ENCODE measurements at places on chromosomes 3 and 15. TPM values are rescaled to one million over a fixed set of nuclear protein-coding genes. Genes with fewer than 3 reads are reported as not detected.

The TGM4 gene
- under 0.01 TPM for total RNA-seq

The OR4F6 gene
- not detected for total RNA-seq

The COL6A5 gene
- not detected for total RNA-seq

The CHRNA7 gene
- total RNA-seq = not detected

The NUSAP1 gene
- 123 TPM for total RNA-seq

The C3orf70 gene
- 1.8 TPM for total RNA-seq

The BNC1 gene
- total RNA-seq = 0.54 TPM

The C3orf33 gene
- 1.1 TPM for total RNA-seq

The ASB14 gene
- total RNA-seq = not detected

The CASR gene
- not detected for total RNA-seq

The GPR27 gene
- total RNA-seq = not detected

The RARRES1 gene
- 1.9 TPM for total RNA-seq

The TUSC2 gene
- 13.4 TPM for total RNA-seq

The ZIC1 gene
- total RNA-seq = not detected

GRCh38 chr3:186143250-186143649, 34.4 kb upstream of the ETV5 start:
- no peak for DNase-seq

- DNase-seq = no peak
Observed at GRCh38 chr15:29736012-29736743, 86.1 kb downstream of the TJP1 start.

DNA sequence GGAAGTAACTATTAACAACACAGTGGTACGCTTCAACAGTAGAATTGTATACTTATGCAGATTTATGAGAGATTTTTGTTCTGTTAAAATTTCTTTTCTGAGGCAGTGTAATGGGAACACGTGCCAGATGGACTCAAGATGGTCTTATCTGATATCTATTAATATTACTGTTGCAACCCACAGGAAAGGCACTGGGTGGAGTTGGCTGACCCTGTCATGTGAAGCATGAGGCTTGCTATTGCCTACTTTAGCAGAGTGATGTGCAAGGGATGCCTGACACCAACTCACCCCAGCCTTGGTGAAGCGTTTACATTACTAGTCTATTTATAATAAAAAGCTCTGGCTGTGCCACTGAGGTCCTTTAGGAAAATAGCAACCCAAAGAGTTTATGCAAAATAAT, 19.8 kb upstream of the ARNT2 start:
- DNase-seq = no peak

DNA sequence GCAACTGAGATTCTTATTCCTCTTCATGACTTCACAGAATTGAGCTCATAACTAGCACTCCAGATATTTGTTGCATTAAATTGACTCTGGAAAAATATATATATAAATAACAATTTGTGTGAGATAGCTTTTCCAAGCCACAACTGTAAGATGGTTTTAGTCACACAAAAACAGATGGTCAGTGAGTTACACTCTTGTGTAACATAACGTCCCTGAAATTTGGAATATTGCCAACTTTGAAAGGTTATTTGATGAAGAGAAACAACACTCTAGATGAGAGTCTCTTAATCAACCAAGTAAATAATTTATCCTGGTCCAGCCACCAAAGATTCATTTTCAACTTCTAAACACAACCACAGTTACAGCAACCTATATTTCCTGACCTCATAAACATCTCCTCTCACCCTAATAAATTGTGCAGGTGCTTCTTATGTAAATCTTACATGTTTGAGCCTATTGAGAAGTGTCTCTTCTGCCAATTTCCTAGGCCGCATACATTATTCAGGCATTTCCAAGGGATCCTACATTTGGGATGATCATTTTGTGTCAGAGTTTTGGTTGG, 84.9 kb upstream of the ACP3 start:
- no peak for DNase-seq

GRCh38 chr3:42906070-42906847, at the start of gene ZNF662:
Gene ZNF662 (plus strand): TSS chr3:42906142. CDS start chr3:42908115, 1,973 bp downstream.
- no peak for DNase-seq

GRCh38 chr15:81777546-81777945, 268.3 kb downstream of the MEX3B start:
- no peak for DNase-seq

- DNase-seq = no peak
Observed at GRCh38 chr3:37456781-37457180, 282.4 kb upstream of the LRRFIP2 start.

- no peak for DNase-seq
Observed at GRCh38 chr3:168427835-168428475, 332.2 kb upstream of the GOLIM4 start.

- no peak for DNase-seq
Observed at GRCh38 chr3:145269106-145269505, 891.9 kb downstream of the PLOD2 start.

DNA sequence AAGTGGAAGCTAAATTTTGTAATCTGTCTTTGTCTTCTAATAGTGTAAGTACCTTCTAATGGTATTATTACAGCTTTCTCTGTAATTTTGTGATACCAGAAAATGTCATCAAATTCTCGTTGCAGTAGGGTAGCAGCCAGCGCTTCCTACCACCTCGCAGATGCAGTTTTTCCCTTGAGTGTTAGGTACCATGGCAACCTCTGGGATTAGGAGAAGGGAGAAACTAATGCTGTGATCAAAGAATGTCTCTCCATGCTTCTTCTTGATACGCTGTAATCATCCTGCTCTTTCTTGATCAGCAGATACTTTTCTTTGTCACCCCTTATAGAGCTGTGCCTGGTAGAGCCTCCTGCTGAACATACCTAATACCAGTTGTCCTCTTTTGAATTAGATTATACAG, 27.7 kb downstream of the SRP14 start:
- DNase-seq = no peak

GRCh38 chr3:195188426-195188927, 82.5 kb downstream of the XXYLT1 start:
- peak; percentile 28 for DNase-seq

GRCh38 chr15:76235186-76235826, 76.0 kb downstream of the ETFA start:
- DNase-seq = peak; percentile 53

DNA sequence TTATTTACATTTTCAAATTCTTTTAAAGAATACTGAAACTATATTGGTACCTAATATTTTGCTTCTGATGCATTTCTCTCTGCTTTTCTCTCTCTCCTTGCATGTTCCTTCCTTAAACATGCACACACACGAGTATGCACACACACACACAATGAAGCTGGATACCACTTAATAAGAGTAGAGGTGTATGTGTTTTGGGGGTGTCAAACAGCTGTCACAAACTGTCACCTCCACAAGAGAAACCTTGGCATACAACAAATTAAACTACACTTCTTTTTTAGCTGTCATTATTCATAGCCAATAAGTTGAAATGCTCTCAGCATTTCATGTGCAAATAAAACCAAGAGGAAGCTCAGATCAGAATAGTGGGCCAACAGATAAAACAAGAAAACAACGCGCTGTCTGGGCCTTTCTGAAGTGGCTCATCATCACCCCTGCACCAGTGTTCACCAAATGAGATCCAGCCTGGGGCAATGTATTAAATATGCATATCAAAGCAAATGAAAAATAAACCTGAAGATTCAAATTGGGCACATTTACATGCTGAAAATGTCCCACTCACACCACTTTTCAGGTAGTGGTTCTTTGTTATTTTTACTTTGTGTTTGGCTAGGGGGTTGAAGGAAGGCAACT, 9.7 kb downstream of the MEIS2 start:
- DNase-seq = no peak

DNA sequence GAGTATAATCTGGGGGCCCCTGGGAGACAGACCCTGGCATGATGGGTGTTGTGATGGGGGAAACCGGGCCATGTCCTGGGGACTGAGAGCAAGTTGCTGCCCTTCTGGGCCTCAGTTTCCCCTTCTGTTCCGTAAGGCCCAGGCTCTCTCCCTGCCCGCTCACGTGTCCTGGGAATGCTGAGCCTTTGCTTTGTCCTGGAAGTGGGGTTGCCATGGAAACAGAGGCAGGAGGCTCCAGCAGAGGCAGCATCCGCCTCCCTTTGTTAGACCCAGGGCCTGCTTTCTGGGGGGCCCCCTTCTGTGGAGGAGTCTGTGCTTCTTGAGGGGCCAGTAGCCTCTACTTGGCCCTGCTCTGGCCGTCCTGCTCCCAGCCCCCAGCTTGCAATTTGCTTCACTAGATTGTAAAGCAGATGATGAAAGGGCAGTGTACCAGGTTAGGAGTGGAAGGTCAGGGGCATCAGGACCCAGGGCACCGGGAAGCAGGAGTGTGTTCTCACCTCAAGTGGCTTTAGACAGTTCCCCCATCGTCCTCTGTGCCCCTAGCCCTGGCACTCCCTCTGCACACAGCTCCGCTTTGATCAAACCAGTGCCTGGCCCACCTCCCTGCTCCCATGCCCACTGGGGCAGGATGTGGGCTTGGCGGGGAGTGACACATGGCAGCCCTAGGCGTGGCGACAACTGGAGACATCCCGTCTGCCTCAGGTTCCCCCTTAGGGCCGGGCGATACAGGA, 105.6 kb downstream of the FBLN2 start:
- no peak for DNase-seq

DNA sequence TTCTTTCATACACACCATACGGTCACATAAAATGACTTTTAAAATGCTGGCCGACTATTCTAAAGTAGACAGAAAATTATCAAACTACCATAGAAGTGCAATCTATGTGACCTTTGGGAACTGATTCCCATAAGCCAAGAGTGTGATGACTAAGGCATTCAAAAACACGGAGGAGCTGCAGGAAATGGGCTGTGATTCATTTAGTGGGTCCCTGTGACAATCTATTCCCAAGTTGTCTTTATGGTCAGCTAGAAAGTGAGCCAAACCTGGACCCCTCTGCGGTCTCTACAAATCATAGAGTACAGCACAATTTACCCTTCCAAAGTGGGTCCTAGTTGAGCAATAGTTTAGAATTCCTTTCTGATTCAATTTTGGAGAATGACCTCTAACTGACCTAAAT, 251.5 kb upstream of the CBLB start:
- DNase-seq = peak; percentile 70

DNA sequence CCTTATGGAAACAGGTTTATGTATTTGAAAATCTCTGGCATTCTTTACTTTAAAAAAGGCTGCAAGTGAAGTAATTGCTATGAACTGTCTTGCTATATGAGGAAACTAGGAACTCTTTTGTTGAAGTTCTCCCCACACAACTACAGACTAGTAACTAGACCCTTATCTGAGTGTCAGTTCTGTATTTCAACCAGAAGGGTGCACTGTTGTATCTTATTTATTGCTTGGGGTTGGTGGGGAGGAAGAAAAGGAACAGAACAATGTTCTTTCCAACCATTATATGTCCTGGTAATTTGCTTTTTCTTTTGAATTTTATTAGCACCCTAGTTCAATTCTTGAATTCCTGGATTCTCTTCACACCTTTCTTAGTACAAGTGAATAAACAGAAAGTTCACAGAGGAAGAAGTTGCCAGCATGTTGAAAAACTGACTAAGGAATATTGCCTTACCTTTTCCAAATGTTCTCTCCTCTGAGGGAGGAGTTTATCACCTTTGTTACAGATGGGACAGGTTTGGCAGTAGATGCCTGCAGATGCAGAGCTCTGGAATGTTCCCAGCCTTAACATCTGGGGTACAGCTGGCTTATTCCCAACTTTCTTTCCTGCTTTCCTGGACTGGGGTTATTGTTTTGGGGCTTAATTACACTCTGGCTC, 162.4 kb upstream of the CFAP20DC start:
- DNase-seq = peak; percentile 60

DNA sequence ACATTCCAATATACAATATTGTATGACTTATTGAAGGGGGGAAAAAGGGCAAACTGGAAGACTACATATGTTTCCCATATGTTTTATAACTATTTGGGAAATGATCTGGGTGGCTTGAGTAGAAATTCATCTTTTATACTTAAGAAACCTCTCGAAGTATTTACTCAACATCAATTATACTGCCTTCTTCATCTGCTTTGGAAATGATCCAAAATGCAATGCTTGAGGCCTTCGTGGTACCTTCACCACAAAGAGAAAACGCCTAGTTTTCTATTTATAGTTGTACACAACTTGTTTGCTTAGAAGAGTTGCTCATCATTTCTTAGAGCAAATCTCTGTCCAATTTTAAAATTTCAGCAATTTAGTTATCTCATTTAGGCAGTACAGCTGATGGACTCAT, 18.8 kb downstream of the ACKR4 start:
- DNase-seq = no peak

DNA sequence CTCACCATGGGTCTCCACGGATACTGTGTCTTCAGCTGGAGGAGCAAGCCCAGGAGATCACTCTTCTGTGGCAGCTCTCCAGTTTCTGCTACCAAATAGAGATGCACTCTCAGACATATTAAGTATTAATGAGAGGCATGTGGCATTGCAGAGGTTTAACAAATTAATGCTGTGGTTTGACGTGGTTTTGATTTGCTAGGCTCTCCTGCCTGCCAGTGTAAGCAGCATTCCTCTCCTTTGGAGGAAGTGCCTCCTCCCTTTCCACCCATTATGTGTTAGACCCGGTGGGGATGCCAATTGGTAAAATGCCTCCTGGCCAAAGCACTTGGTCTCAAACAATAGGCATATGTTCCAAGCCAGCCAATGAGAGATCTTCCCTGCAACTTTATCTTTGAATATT, 124.8 kb downstream of the MYLK start:
- DNase-seq = no peak

- DNase-seq = peak; percentile 17
Observed at GRCh38 chr3:50486219-50486888, 17.1 kb downstream of the CACNA2D2 start.

DNA sequence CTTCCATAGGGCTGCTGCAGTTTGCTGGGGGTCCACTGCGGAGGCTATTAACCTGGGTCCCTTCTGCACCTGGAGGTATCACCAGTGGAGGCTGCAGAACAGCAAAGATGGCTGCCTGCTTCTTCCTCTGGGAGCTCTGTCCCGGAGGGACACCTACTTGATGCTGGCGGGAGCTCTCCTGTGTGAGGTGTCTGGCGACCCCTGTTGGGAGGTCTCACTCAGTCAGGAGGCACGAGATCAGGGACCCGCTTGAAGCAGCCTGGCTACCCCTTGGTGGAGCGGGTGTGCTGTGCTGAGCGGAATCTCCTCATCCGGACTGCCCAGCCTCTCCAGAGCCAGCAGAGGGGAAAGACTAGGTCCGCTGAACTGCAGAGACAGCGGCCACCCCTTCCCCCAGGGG, 56.0 kb upstream of the CTXND1 start:
- no peak for DNase-seq

GRCh38 chr15:49239105-49239504, 69.1 kb downstream of the GALK2 start:
- peak; percentile 33 for DNase-seq

- peak; percentile 80 for DNase-seq
Observed at GRCh38 chr15:91522605-91523332, 330.7 kb upstream of the SLCO3A1 start.

GRCh38 chr15:25706176-25706955, 156.8 kb downstream of the ATP10A start:
- DNase-seq = no peak

GRCh38 chr3:129195731-129196256, 12.1 kb upstream of the CNBP start:
- peak; percentile 96 for DNase-seq

- no peak for DNase-seq
Observed at GRCh38 chr3:152253514-152253913, 15.2 kb upstream of the MBNL1 start.

GRCh38 chr3:12910356-12911099, 69.2 kb upstream of the RPL32 start:
- no peak for DNase-seq
